ENCODE measurements at places on chromosomes 2 and 18. TPM values are rescaled to one million over a fixed set of nuclear protein-coding genes. Genes with fewer than 3 reads are reported as not detected.

DNA sequence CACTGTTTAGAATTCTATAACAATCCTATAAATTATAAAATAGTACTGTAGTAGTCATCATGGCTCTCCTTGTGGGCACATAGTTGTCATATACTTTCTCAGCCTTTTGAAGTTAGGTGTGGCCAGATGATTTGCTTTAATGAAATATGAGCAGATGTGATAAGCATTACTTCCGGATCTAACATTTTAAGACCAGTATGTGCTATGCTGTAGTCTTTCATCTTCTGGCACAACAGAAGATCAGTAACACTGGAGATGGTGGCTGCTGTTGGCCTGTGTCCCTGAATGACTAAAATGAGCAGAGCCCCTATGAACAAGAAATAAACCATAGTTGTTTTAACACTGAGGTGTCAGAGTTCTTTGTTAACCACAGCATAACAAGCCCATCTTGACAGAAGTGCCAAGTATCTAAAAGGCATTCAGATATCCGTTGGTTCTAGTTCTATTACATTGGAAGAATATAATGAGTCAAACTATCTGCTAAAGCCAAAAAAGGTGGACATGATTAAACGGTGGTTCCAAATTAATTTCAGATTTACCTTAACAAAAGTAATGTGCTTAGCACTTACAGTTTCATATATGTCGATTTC is 6.3 kb downstream of the MEX3C start:
- no peak for DNase-seq

GRCh38 chr18:50446629-50447028 is 71.8 kb downstream of the SKA1 start:
- no peak for DNase-seq

- DNase-seq: no peak
These were observed 4.7 kb upstream of the STAT1 start for GRCh38 chr2:191018643-191019119.

AAK1 gene
- 16.3 TPM for polyA plus RNA-seq

TTC39C gene
- polyA plus RNA-seq: 4.1 TPM

RPE gene
- polyA plus RNA-seq: 22.7 TPM

L3MBTL4 gene
- 1.2 TPM for polyA plus RNA-seq

HRH4 gene
- 0.06 TPM for polyA plus RNA-seq
